H1 (cell line): ENCODE measurements at places on chromosomes 7 and 10.

GRCh38 chr7:99559175-99559915, 903 bp downstream of the ZNF655 start:
- DNase-seq = no peak

GRCh38 chr7:117015258-117016184, 62.2 kb downstream of the ST7 start:
- DNase-seq = no peak

GRCh38 chr7:96823274-96823673, 113.6 kb upstream of the SEM1 start:
- DNase-seq = no peak

GRCh38 chr7:126979722-126980121, 273.0 kb downstream of the GRM8 start:
- no peak for DNase-seq
